ENCODE measurements at places on chromosomes 2 and 18.

DNA sequence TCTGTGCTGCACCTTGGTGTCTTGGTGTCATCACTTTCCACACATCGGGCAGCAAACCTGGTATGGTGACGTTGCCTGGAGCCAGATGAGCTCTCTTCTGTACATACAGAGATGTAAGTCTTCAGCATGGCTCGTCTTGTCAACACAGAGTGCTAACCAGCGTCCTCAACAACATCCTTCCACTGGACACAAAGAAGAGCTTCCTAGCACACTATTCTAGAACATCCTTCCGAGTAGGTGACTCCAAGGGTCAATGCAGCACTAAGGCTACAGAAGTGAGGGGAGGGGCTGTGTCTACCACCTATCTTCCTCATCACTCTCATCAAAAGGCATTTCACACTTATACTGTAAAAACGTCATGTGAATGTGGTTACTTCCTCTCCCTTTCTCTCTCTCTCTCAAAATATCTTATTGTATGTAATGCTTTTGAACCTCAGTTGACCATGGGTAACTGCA, 108.1 kb upstream of the SLC1A4 start:
- DNase-seq: no peak

DNA sequence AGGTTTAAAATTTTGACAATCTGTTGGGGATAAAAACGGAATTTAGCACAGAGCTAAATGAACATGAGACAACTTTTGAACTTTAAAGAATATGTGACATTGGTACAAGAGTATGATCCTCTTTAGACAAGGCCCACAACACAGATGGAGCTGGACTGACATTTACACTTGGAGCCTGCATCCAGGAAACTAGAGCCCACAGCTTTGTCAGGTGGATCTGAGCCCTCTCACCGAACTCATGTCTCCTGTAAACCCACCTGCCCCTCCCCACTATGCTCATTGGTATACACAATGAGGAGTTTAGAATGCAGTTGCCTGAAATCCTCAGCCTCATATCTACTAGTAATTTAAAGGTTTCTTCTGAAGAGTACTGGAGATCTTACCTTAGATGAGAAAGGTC, 22.1 kb upstream of the ACAA2 start:
- no peak for DNase-seq

GRCh38 chr2:152067823-152068222, 31.0 kb downstream of the CACNB4 start:
- no peak for DNase-seq

DNA sequence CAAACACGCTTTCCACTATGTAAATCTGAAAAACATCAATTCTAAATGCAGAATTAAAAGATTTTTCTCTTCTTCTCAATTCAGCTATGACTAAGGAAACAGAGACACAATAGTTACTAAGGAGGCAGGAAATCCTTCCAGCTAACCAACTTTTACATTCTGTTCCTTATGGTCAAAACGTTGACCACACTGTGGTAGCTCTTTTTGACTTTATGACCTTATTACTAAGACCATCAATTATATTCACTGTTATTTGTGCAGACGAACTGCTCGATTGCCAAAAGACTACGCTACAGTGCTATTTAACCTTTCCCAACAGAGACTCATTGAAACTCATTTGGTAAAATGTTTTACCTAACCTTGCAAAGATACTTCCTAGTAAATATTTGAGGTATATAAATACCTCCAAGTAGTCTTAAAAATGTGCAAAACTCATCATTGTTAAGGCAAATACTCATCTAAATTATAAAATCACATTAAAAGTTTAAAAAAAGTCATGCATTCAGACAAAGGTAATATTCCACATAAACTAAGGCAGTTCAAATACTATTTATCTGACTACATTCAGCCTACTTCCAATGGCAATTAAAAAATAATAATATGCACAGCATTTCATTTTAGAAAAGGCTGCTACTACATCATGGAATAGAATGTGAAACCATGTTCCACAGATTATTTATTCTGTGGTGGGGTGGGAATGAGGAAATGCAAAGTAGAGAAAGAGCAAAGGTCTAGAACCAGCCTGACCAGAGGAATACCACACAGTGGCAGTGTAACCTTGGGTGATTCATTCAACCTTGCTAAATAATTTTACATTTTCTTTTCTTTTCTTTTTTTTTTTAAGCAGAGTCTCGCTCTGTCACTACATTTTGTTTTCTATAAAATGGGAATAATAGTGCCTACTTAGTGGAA, 139.9 kb downstream of the THADA start:
- no peak for DNase-seq

DNA sequence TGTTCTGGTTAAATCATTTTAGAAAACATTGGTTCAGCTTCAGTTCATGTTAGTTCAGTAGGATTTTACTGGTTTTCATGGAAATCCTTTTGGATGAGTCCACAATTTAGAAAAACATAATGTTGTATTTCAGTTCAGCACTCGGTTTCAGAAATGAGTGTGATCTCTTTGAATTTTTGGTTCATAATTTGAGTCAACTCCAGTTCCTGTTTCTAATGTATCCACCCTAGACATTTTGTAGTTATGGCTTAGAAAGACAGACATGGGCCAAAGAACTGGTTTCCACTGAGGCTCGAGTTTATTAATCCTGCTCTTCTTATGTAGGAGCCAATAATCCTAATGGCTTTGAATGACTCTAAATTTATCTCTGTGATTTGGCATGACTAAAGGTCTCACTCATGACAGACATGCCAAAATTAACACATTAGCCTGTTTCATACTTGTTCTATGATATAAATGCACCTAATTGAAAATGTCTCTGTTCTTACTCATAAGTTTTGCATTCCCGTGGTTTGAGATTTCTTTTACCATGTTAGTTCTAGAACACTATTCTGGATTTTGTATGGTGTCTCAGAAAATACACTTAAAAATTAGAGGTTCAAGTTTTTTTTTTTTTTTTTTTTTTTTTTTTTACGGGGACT, 82.3 kb upstream of the SPRED2 start:
- no peak for DNase-seq

GRCh38 chr2:78980871-78981270, 44.6 kb upstream of the REG3G start:
- DNase-seq: no peak

- no peak for DNase-seq
Measured at GRCh38 chr18:9861157-9861556, 24.6 kb upstream of the TXNDC2 start.

- no peak for DNase-seq
Measured at GRCh38 chr2:28904295-28904694, 9.8 kb downstream of the WDR43 start.

- no peak for DNase-seq
Measured at GRCh38 chr2:241509155-241509784, 886 bp upstream of the STK25 start.

DNA sequence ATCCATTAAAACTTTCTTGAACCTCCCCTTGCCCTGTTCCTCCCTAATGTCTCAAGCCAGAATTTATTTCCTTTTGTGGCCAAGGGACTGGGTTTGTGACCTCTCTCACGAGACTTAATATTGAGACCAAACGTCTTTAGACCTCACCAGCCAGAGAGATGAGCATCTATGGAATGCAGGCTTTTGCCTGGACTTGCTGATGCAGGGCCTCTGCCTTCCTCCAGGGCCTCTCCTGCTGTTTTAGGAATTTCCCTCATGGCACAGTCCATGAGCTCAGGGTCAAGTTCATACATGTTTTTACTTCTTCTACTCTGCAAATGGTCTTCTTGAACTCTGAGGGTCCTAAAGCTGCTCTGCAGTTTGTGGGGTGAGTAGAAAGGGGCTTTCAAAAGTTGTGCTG, 22.3 kb downstream of the IL1B start:
- DNase-seq: no peak

DNA sequence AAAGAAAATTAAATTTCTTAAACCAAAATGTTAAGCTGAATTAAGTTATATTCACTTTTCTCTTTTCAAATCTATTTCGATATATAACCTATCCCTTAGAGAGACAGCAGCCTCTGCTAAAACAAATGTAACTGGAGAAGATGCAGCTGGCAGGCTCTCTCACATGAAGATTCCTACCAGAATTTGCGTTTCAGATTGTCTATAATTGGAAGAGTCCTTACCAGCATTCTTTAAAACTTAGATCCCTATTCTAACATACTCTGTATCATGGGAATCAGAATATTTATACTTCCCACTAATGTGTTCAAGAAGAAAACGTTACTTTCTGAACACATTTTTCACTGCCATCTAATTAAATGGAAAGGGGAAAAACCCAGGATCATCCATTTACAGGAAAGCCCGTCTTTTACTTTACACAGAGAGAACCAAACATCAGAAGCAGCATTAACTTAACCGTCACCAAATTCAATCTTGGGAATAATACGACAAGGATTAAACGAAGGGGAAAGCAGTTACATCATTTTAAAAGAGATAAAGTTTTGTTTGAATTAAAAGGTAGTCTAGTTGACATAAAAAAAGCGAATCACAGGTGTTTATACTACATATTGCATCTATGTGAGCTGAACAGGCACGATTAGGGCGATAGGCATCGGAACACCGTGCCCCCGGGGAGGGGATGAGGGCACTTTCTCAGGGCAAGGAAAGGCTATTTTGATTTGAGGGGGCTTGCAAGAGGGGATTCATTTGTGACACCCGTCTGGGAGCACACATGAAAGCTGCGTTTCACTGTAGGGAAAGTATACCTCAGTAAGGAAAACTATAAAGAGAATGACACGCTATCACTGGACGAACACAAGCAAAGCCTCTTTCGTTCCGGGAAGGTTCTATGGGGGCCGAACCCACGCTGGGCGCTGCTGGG, 1.3 kb downstream of the PTPN2 start:
- DNase-seq: no peak

GRCh38 chr2:205175831-205176230, 506.5 kb upstream of the NRP2 start:
- DNase-seq: no peak

DNA sequence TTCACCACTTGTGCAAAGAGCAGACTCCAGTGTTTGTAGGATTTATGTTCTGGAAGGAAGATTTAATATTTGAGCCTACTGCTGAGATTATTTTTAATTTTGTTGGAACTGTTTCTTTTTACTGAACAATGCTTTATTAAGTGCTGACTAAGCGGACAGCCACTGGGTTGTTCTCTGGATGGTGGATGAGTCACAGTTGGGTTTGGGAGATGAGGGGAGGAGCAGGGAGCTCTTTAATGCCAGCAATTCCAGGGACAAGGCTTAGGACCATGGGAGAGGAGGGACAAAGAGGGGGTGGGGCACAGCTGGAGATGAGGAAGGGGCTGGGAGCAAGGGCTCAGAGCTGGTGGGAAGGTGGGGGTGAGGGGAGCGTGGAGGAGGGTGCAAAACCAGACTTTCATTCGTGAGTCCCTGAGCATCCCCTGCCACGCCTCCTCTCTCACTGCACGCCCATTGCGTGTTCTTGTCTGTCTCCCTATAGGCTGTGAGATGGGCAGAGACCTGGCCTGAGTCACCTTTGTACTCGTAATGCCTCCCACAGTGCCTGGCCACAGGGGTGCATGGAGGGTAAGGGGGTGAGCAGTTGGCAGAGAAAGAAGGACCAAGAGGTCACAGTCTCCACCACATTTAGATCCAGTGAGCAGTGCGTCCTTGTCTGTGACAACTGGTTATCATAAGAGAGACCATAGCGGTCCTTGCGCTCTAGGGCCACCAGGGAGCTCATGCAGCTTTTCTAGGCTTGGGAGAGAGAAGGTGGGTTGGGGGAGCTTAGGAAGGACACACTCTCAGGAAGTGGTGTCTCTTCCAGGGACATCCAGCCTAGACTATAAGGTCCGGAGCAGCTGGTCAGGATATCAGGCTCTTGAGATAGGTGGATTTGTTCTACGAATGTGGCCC, 18.4 kb downstream of the SLC4A3 start:
- no peak for DNase-seq

- DNase-seq: no peak
Measured at GRCh38 chr2:172539767-172540166, 16.1 kb upstream of the PDK1 start.

DNA sequence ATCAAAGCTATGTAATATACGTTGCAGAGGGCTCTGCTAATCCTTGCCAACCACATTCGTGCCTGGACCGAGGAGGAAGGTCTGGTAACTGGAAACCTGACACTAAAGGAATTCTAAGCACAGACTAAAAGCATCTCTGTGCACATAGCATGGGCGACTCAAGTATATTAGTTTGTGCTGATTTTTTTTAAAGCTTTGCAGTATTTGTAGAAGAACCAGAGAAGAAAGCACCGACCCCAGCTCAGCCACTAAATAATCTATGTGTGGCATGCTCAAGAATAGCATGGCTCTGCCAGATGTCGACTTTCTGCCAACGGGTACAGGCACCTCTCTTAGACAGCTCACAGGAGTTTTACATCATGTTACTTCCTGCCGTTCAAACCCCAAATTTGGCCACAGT, 73.2 kb upstream of the NRP2 start:
- DNase-seq: no peak

GRCh38 chr2:27091746-27092695, 5.4 kb downstream of the KHK start:
- DNase-seq: no peak

DNA sequence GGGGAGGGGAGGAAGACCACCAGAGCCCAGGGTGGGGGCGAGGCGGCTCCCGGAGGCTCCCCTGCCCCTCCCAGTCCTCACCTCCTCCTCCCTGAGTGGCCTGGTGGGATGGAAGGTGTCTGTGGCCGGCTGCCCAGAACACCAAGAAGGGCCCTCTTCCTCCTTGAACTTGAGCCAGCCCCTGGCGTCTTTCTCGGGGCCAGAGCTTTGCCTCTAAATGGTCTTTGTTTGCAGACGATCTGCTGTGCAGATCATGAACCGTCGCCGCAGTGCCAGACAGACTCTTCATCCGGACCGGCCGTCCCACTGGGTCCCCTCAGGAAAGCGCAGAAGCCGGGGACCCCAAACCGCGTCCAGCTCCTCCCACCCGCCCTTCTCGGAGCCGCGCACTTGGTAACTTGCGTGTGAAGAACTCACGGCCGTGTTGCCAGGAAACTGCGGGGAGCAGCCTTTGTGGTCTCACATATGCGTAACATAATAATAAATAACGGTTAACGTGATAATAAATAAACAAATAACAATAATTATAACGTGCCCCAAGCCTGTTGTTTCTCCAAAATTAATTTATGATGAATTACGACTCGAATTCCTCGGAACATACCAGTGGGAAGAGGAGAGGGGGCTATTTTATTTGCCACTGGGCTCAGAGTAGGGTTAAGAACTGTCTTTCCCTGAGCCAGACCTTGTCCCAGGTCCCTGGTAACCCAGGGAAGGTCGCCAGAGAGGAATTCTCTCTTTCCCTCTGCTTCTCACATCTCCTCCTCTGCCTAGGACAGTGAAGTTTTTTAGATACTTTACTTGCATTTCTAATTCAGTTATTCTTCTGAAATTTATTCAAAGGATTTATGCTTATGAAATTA, 41.0 kb downstream of the PTGR3 start:
- no peak for DNase-seq

DNA sequence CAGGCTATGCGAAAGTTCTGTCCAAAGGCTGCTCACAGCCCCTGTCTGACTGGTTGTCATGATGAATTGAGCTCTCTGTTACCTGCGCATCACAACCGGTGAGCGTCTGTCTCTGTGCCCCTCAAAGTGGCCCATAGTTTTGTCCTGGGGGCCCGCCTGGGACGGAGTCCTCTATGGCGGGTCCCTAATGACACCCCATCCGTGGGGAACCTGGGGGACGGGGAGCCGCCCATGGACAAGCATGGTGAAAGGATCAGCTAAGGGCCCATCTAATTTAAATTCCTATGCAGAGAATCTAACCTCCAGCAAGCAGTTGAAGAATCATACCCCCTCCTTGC, 473 bp downstream of the ELMOD3 start:
- DNase-seq: no peak

Measured in NCI-H2107 (cell line).